NCI-H510A treated with DMSO at 0.1 percent for 48 hours (cell line): ENCODE measurements at places on chromosomes 3 and 15.

DNA sequence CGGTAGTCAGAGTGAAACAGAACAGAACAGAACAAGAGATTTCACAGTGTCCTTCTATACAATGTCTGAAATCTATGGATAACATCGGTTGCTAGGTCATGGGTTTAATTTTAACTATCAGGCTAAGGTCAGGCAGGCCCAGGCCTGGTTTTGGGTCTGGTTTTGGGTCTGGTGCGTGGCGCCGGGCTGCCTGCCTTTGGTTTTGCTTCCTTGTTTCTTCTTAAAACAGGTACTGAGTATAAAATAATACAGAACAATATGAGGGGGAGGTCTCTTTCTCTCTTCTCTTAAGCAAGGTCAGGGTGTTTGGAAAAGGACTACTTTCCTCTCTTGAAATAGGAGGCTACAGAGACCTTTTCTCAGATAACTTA is 1.4 kb downstream of the AEN start:
- no peak for DNase-seq

- DNase-seq = no peak
Measured at GRCh38 chr3:187648177-187648576, 22.0 kb downstream of the SST start.

GRCh38 chr3:138114988-138115971 is at the start of gene DZIP1L:
Gene DZIP1L (minus strand): TSS chr3:138115608. CDS start chr3:138103971, 11,637 bp downstream.
- DNase-seq = peak; percentile 45

GRCh38 chr3:13619661-13620230 is 70.8 kb downstream of the FBLN2 start:
- DNase-seq = no peak

GRCh38 chr15:74399511-74400312 is 32.3 kb upstream of the CYP11A1 start:
- DNase-seq = no peak

- DNase-seq = no peak
Measured at GRCh38 chr15:82040390-82040789, 5.4 kb downstream of the MEX3B start.

DNA sequence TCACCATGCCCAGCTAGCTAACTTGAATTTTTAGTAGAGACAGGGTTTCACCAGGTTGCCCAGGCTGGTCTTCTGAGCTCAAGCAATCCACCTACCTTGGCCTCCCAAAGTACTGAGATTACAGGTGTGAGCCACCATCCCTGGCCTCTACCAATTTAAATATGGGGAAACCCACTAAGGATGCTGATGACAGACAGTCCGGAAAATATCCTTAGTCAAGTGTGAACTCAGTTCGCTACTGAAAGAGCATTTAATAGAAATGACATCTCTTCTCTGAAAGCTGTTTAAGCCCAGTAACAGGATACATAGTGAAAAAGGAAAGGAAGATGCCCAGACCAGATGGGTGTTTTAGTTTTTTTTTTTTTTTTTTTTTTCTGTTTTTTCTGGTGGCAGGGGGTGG is 7.7 kb upstream of the GRAMD2A start:
- no peak for DNase-seq

DNA sequence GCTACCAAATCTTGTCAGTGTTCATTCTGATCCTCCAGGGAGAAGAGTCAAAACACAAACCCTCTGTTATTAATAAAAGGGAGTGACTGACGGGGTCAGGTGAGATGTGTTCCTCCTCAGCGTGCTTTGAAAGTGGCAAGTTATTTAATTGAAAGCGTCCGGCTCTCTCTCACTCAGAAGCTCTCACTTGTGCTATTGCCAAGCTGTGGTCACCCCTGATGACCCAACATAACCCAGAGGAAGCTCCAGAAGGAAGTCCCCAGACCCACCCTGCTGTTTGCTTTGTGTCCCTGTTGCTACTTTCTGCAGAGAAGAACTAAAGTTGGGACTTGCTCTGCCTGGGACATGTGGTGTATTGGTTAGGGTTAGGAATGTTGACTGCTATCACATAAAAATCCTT is 235.6 kb downstream of the EDEM1 start:
- DNase-seq = no peak

GRCh38 chr15:49406352-49407118 is 16.5 kb upstream of the FGF7 start:
- DNase-seq = no peak

DNA sequence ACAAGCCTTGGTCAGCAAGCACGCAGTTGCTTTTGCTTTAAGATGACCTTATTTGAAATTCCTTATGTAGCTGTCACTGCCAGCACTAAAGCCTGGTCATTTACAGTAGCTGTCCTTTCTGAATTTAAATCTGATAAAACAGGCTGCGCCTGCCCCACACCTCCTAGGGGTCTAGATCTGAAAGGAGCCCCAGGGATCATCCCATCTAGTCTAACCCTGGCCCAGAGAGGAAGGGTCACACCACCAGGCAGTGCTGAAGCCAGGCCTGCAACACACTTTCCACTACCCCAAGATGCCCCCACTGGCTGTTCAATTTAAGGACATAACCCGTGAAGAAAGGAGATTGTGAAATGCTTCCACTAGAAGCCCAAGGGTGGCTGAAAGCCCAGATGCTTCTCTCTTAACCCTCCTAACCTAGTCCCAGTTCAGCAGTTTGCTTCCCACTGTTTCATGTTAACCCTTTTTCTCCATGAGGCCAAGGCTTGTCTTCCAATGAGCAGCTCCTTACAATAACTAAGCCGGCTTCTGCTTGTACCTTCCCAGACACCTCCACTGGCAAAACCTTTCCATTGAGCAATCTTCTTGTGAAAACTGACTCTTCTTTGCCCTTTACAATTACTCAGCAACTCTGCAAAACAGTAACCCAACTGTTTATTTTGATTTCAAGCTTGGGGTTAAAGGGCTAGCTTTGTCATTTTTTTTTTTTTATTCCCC is 198.9 kb upstream of the LPP start:
- DNase-seq = no peak

DNA sequence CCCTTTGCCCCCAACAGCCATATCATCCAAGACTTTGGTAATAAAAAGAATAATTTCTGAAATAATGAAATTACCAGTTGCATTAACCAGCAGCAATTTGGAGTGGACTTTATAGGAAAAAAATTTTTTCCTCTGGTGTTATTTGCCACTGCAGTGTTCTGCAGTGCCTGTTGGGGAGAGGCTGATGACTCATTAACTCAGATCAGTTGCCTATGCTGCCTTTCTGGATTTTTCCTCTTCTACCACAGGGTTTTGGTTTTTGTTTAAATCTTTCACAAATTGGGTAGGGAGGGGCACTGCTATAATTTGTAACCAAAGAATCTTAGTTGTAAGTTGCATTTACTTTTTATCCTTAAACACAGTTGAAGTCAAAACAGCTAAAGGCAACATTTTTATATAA is 22.7 kb downstream of the ATP6V1A start:
- no peak for DNase-seq

- no peak for DNase-seq
Measured at GRCh38 chr15:60553163-60553562, 74.2 kb upstream of the ICE2 start.

DNA sequence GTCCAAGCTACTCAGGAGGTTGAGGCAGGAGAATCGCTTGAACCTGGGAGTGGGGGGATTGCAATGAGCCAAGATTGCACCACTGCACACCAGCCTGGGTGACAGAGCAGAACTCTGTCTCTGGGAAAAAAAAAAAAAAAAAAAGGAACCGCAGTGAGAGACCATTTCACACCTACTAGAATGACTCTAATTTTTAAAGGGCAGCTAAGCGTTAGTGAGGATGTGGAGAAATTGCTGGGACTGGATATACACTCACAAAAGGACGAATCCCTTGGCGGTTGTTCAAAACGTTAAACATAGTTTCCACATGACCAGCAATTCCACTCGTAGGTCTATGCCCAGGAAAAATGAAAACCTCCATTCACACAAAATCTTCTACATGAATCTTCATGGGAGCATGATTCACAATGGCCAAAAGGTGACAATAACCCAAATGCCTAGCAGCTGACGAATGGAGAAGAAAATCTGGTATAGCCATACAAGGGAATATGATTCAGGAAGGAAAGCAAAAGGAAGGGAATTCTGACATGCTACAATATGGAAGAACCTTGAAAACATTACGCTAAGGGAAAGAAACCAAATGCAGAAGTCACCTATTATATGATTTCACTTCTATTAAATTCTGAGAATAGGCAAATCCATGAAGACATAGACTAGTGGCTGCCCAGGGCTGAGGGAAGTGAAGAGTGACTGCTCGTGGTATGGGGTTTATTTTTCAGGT is 127.0 kb downstream of the CHSY1 start:
- DNase-seq = no peak

DNA sequence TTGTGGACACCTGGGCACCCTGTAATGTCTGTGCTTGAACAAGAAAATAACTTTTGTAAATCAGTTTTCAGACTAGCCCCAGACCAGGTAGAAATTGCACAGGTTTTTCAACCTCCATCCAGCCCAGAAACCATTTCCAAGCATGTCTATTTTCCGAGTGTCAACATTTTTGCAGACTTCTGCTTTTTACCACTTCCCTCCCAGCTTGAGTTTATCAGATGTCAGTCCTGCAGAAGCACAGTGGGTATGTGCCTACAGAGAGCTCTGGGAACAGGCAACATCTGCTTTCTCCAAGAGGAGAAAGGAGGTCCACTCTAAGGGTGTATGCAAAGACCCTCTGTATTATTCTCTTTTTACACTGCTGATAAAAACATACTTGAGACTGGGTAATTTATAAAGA is 83.9 kb downstream of the LRRK1 start:
- DNase-seq = no peak

- DNase-seq = peak; percentile 3
Measured at GRCh38 chr3:146655333-146655996, 50.3 kb upstream of the PLSCR5 start.

DNA sequence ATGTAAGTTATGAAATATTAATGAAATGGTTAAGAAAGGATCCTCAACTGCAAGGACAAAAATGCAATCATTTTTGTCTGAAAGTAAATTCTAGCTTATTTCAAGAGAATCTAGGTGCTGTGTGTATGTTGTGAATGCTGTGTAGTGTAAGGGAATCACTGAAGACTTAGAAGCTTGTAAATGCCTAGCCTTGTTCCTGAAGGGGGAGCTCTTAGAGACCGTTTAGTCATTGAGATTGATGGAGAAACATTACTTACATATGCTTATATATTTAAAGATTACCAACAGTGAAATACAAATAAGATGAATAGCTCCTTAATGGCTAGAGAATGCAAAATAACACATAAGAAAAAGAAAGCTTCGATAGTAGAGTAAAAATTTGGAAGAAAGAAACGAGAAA is 67.9 kb downstream of the CNTN4 start:
- no peak for DNase-seq

- no peak for DNase-seq
Measured at GRCh38 chr15:100569391-100569790, 32.6 kb downstream of the LINS1 start.

GRCh38 chr3:41502023-41502422 is 302.7 kb downstream of the CTNNB1 start:
- no peak for DNase-seq
